ENCODE measurements at places on chromosomes 5 and 9.

- no peak for DNase-seq
These were observed 88.9 kb downstream of the PCSK5 start for GRCh38 chr9:75979362-75979761.

GRCh38 chr5:163580516-163580915 is 75.1 kb downstream of the MAT2B start:
- DNase-seq, result no peak

- no peak for DNase-seq
These were observed 57.9 kb upstream of the ANKH start for GRCh38 chr5:14929293-14930065.

- no peak for DNase-seq
These were observed 198.1 kb downstream of the C9orf50 start for GRCh38 chr9:129422843-129423192.

All from stimulated activated CD4-positive, alpha-beta T cell treated with anti-CD3 and anti-CD28 coated beads, Interleukin-12 subunit alpha, Interleukin-12 subunit beta, amount 100 ng/mL, for 24 hours (primary cell).